ENCODE measurements at places on chromosomes 3 and 15.

- DNase-seq = no peak
Measured at GRCh38 chr3:128151758-128152274, 1.5 kb upstream of the EEFSEC start.

DNA sequence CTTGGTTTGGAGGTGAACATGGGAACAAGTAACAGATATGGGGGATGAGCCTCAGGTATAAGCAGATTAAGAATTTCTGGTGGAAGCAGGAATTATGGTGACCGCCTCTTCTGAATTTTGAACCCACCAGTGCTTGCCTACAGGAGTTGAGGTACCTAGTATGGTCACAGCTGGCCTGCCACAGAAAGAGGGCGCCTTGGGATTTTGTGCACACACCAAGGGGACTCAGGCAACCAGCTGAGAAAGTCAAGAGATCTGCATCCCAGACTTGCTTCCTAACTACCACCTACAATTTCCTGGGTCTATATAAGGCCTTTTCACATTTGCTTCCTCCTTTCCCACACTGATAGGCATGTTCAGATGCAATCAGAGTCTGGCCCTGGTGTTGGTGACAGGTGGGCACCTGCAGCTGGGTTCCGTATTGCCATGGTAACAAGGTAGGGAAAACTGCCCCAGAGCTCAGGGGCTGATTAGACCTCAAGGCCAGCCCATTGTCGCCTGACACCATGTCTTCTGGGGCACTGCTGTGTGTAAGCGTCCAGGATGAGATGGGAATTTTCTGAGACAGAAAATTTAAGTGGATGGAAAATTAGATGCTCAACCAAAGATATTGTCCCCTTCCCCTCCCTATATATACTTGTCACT is 75.9 kb upstream of the RASGRF1 start:
- DNase-seq = no peak

GRCh38 chr3:66555214-66555844 is 54.5 kb upstream of the LRIG1 start:
- no peak for DNase-seq

GRCh38 chr3:107221856-107222255 is 155.4 kb upstream of the CCDC54 start:
- no peak for DNase-seq

DNA sequence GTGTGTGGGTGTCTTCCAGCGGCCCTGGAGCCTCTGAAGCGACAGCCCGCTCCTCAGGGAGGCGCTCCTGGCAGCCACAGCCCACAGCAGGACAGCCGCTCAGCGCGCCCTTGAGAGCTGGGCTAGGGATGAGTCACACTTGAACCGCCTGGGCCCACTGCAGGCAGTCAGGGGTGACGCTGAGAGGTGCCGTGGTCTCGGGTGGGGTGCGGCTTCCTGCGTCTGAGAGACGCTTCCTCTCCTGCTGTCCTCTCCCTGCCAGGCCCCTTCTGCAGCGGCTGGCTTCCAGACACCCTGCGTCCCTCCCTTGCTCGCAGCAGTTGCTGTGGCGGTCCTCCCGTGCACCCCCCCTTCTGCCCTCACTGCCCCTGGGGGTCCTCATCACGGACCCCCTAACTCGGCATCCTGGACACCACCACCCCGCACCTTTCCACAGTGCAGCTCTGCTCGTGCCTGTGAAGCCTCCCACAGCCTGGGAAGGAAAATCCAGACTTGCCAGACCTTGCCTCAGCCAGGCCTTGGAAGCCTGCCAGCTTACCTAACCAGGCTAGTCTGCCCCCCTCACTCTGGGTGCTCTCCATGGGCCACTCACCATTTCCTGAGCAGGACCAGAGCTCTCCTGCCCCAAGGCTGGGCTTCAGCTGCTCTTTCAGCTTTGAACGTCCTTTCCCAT is 1.1 kb upstream of the SPTBN5 start:
- DNase-seq = peak; percentile 38

DNA sequence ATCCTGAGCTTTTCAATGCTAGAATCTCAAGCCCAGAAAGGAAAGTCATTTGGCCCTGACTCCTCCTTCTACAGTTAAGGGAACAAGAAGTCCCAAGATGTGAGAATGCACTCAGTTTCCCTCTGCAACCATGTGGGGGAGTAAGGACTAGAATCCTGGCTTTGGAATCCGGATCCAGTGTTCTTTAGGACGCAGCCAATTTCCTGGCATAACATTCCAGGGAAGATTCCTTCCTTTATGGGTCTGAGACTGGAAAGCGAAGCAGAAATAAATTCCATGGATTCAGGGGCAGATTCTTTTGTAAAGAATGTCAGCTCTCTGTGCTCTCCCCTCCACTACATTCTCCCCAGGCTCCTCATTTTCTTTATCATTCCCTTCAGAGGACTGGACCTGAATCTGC is 151.8 kb upstream of the SOX14 start:
- DNase-seq = no peak

DNA sequence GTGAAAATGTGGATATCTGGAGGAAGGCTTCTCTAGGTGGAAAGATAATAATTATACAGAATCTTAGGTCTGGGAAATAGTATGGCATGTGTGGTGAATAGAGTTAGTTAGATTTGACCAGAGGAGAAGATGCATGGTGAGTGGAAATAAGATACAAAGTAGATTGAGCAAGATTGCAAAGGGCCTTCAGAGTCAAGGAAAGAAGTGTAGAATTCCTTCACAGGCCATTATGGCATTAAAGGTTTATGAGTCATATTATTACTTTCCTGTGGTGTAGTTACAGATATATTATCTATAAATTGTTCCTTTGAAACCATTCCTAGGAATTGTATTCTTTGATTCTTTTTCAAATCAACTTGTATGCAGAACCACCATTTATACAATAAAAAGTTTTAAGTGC is 660.3 kb downstream of the SI start:
- DNase-seq = no peak

GRCh38 chr3:28994161-28994905 is 286.5 kb upstream of the RBMS3 start:
- DNase-seq = no peak

- DNase-seq = no peak
Measured at GRCh38 chr15:23670970-23671369, 16.1 kb downstream of the NDN start.

DNA sequence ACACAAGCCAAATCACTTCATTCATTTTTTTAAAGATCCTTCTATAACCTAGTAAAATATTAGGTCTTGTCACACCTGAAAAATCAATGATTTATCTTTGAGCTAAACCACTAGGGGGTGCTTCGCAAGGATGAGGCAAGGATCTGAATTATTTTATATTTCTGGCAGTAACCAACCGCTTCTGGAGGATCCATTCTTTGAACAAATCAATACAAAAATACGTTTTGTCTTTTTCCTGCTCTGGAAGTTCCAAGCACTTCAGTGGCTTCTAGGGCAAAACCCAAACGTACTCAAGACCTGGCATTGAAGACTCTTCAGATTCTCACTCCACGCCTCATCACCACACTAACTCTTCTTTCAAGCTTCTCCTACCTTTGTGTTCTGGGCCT is 486 bp downstream of the LSG1 start:
- DNase-seq = peak; percentile 41

DNA sequence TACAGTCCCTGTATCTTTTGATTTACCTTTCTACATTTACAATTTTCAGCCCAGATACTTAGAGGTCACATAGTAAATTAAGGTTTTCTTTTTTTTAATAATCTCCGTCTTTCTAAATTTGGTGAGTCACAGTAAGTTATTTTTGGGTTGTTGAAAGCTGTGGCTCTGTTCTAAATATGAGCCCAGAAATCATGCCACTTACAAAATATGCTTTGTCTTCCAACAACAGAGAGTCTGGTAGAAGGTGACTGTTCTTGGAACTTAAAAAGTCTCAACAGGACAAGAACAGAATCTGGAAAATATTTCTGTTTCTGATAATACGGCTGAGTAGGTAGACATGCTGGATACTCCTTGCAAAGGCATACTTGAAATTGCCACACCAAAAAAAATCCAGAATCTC is 16.0 kb downstream of the GOLGA8S start:
- DNase-seq = no peak

Measured in fibroblast of gingiva (primary cell).